ENCODE measurements at places on chromosomes 3 and 15.

DNA sequence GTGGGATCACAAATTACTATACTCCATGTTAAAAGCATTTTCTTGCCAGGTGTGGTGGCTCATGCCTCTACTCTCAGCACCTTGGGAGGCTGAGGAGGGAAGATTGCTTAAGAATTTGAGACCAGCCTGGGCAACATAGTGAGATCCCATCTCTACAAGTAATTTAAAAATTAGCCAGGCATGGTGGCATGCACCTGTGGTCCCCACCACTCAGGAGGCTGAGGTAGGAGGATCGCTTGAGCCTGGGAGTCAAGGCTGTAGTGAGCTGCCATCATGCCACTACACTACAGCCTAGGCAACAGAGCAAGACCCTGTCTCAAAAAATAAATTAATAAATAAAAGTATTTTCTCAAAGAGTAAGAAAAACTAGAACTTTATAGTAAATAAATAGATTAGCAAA is 22.9 kb upstream of the ABHD10 start:
- DNase-seq: no peak

DNA sequence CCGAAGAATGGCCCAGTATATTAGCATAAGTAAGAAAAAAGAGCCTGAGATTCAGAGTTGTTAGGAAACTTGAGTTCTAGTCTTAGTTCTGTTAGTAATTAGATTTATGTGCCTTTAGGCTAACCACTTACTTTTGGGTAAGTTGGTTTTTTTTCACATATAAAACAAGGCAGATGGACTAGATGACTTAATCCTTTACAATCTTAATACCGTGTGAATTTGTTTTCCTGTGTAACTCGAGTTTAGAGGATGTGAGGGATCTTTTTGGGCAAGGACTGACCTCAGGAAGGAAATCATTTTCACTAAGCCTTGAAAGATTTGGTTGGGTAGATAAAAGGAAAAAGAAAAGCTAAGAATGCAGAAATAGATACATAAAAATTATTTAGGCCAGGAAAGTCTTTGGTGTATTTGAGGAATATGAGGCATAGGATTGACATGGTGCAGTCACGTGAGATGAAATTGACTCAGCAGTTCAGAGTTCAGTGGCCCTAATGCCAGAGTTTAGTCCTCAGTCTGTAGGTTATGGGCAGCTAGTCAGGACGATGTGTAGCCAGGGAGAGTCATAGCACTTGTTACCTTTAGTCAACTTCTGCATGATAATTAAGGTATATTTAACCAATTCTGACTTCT is 34.6 kb downstream of the PAK2 start:
- DNase-seq: no peak

GRCh38 chr3:141111364-141112155 is 60.4 kb downstream of the SPSB4 start:
- no peak for DNase-seq

- DNase-seq: no peak
These were observed 213.0 kb downstream of the SSR3 start for GRCh38 chr3:156341831-156342416.

GRCh38 chr3:13515786-13516759 is 32.9 kb upstream of the FBLN2 start:
- no peak for DNase-seq

- peak; percentile 85 for DNase-seq
These were observed at the start of gene CD80 for GRCh38 chr3:119559441-119559963. TSS of gene CD80 (minus strand) at chr3:119559614. CDS start at chr3:119557728, 1,886 bp downstream.

- no peak for DNase-seq
These were observed 33.1 kb downstream of the CP start for GRCh38 chr3:149188494-149188893.

All from activated effector memory CD4-positive, alpha-beta T cell treated with anti-CD3 and anti-CD28 coated beads, Interleukin-2, amount 50 U/mL, for 16 hours (primary cell).